Activated CD8-positive, alpha-beta T cell treated with anti-CD3 and anti-CD28 coated beads for 36 hours (primary cell): ENCODE measurements at places on chromosomes 7 and 10. TPM values are rescaled to one million over a fixed set of nuclear protein-coding genes. Genes with fewer than 3 reads are reported as not detected.

GRCh38 chr7:41916450-41916927 lies 213.6 kb upstream of the INHBA start:
- H3K4me3 ChIP-seq = no peak overlapping the region
- no peak for DNase-seq
- no peaks in the 10 kb centered on the region for H3K36me3 ChIP-seq
- H3K27ac ChIP-seq = no peak overlapping the region

- no peak overlapping the region for H3K4me3 ChIP-seq
- DNase-seq = no peak
- H3K27ac ChIP-seq = no peak overlapping the region
- H3K27me3 ChIP-seq = no peaks in the 10 kb centered on the region
- H3K4me1 ChIP-seq = peaks cover 18% of the 10 kb centered on the region
Measured at GRCh38 chr10:99996671-99997648, 12.8 kb downstream of the DNMBP start.

Gene ZNF273
- 11.9 TPM for total RNA-seq

DNA sequence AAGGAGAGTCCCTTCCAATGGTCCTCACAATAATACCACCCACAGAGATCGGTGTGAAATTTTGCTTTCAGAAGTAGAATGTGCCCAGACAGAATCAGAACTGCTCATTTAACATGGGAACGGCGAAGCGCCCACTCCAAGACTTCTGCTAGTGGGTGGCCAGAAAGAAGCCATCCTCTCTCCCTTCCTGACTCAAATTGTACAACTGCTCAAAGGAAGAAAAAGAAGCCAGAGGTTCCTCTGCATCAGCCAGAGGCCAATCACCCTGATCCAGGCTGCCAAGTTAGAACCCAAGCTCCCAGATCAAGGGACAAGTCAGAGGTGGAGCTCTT lies 23.3 kb downstream of the NUDCD3 start:
- DNase-seq = no peak
- H3K36me3 ChIP-seq = peaks cover 58% of the 10 kb centered on the region
- peaks cover 63% of the 10 kb centered on the region for H3K4me1 ChIP-seq
- H3K4me3 ChIP-seq = no peak overlapping the region

Gene AKR1B15
- not detected for total RNA-seq

Gene GHRHR
- total RNA-seq = not detected

GRCh38 chr10:26612151-26612915 lies 85.2 kb upstream of the PDSS1 start:
- no peaks in the 10 kb centered on the region for H3K4me1 ChIP-seq
- H3K36me3 ChIP-seq = no peaks in the 10 kb centered on the region
- no peak overlapping the region for H3K27ac ChIP-seq
- DNase-seq = no peak
- no peaks in the 10 kb centered on the region for H3K27me3 ChIP-seq

- no peaks in the 10 kb centered on the region for H3K36me3 ChIP-seq
- H3K4me1 ChIP-seq = peaks cover 4% of the 10 kb centered on the region
- no peak for DNase-seq
- H3K27me3 ChIP-seq = no peaks in the 10 kb centered on the region
- H3K27ac ChIP-seq = no peak overlapping the region
- no peak overlapping the region for H3K4me3 ChIP-seq
Measured at GRCh38 chr10:88159127-88159829, 295.9 kb downstream of the PTEN start.

Gene TMEM176A
- not detected for total RNA-seq

- peak overlapping the region; percentile 27 for H3K27ac ChIP-seq
- peaks cover 14% of the 10 kb centered on the region for H3K27me3 ChIP-seq
- H3K4me3 ChIP-seq = no peak overlapping the region
- peaks cover 6% of the 10 kb centered on the region for H3K4me1 ChIP-seq
- peak; percentile 86 for DNase-seq
Measured at GRCh38 chr10:89643812-89644690, 991 bp downstream of the PANK1 start.

DNA sequence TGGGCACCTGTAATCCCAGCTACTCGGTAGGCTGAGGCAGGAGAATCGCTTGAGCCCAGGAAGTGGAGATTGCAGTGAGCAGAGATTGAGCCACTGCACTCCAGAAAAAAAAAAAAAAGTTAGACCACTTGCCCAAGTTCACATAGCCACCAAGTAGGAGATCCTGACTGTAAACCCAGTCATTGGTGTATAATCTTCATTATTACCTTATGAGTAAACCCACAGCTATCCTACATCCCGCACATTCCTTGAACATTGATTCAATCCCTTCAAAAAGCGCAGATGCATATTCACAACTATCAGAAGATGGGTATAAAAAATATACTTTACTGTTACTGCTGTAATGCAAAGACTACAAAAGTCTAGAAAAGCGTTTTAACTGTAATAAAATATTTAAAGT lies 512.9 kb downstream of the SUGCT start:
- H3K27ac ChIP-seq = no peak overlapping the region
- H3K36me3 ChIP-seq = no peaks in the 10 kb centered on the region
- peaks cover 12% of the 10 kb centered on the region for H3K4me1 ChIP-seq
- peaks cover 2% of the 10 kb centered on the region for H3K27me3 ChIP-seq

GRCh38 chr10:29681676-29682448 lies 47.1 kb upstream of the SVIL start:
- H3K27me3 ChIP-seq = no peaks in the 10 kb centered on the region
- peaks cover 48% of the 10 kb centered on the region for H3K4me1 ChIP-seq

Gene PSMC2
- 137 TPM for total RNA-seq

- H3K27me3 ChIP-seq = no peaks in the 10 kb centered on the region
- H3K27ac ChIP-seq = no peak overlapping the region
- no peak overlapping the region for H3K4me3 ChIP-seq
- H3K36me3 ChIP-seq = peaks cover 2% of the 10 kb centered on the region
Measured at GRCh38 chr7:133298080-133298479, 45.2 kb downstream of the EXOC4 start.

Gene CDNF
- total RNA-seq = 1.8 TPM

DNA sequence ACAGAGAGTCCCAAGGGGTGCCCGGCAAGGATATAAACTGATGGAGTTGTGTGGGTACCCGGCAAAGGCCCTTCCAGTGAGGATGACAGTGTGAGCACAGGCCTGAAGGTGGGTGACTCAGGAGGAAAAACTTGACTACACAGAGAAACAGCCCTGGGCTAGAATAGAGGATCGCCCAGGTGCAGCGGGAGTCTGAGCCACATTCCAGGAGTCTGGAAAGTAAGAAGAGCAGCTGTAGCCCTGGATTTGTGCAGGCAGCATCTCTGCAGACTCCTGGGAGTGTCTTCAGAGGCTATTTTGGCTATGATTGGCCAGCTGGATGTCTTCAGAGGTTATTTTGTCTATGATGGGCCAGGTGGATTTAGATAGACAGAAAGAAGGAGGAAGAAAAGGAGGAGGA lies 367.6 kb upstream of the MKI67 start:
- no peaks in the 10 kb centered on the region for H3K27me3 ChIP-seq
- H3K27ac ChIP-seq = no peak overlapping the region
- no peak for DNase-seq
- H3K4me3 ChIP-seq = no peak overlapping the region

DNA sequence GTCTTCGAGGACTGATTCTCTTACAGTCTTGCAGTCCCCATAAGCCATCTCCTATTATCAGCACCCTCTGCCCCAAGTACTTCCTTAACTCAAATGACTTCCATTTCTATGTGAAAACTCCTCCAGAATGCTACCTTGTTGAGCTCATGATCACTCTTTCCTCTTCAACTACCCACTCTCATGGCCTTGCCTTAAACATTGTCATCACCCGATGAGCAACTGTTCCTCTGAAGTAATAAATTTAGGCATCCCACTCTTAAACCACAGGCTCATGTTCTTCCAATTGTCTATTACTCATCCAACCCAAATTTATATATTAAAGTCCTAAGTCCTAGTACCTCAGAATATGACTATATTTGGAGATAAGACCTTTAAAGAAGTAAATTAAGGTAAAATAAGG lies 152.9 kb downstream of the C1GALT1 start:
- H3K36me3 ChIP-seq = no peaks in the 10 kb centered on the region
- H3K27ac ChIP-seq = no peak overlapping the region
- no peak overlapping the region for H3K4me3 ChIP-seq

GRCh38 chr10:78672918-78673317 lies 395.8 kb upstream of the ZMIZ1 start:
- H3K27ac ChIP-seq = no peak overlapping the region
- no peak overlapping the region for H3K4me3 ChIP-seq
- H3K27me3 ChIP-seq = peaks cover 7% of the 10 kb centered on the region
- H3K4me1 ChIP-seq = no peaks in the 10 kb centered on the region
- no peaks in the 10 kb centered on the region for H3K36me3 ChIP-seq

Gene HABP2
- total RNA-seq = not detected

Gene UNCX
- total RNA-seq = not detected

DNA sequence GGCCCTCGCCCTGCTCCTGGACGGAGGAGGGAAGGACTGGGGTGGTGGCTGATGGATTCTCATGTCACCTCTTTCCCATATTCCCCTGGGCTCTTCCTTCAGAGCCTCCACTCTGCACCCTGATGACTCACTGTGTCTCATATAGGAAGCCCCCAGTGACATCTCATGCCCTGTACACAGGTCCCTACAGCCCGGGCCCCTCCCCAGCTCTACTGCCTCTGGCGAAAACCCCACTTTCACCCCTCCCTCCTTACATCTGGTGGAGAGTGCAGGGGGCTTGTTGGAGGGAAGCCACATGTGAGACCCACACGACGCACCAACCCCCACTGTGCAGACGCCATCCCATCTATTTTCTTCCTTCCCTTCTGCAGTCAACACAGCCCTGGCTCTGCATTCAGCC lies 72.8 kb upstream of the ZNF479 start:
- no peak overlapping the region for H3K27ac ChIP-seq
- no peaks in the 10 kb centered on the region for H3K4me1 ChIP-seq
- no peak for DNase-seq
- no peak overlapping the region for H3K4me3 ChIP-seq

- H3K4me1 ChIP-seq = no peaks in the 10 kb centered on the region
- no peak for DNase-seq
- no peak overlapping the region for H3K27ac ChIP-seq
- no peaks in the 10 kb centered on the region for H3K27me3 ChIP-seq
Measured at GRCh38 chr7:93843260-93843659, 47.3 kb downstream of the TFPI2 start.

DNA sequence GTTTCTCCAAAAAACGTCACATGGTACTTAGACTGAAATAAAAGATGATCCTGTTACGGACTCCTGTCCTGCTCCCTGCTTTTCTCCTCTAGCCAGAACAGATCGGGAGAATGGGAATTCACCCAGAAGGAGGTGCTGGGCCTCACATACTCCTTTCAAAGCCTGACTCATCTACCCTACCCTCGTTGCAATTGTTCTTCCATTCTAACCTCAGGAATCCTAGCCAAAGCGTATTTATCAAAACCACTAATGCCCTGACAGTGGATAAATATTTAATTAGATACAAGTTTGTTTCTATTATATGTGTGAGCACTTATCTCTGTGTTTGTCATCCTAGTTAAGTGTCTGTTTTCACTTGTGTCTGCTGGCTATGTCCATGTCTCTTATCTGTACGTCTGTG lies 21.7 kb downstream of the ZCWPW1 start:
- H3K4me3 ChIP-seq = no peak overlapping the region
- no peak overlapping the region for H3K27ac ChIP-seq
- no peaks in the 10 kb centered on the region for H3K36me3 ChIP-seq
- DNase-seq = no peak

Gene MMP21
- not detected for total RNA-seq

GRCh38 chr7:149625340-149625946 lies 127.8 kb upstream of the ZNF746 start:
- H3K4me1 ChIP-seq = peaks cover 35% of the 10 kb centered on the region
- peaks cover 19% of the 10 kb centered on the region for H3K36me3 ChIP-seq
- peak; percentile 76 for DNase-seq
- H3K27ac ChIP-seq = no peak overlapping the region
- H3K27me3 ChIP-seq = peaks cover 8% of the 10 kb centered on the region

GRCh38 chr7:23211589-23211988 lies 29.7 kb downstream of the NUP42 start:
- H3K4me3 ChIP-seq = no peak overlapping the region
- H3K4me1 ChIP-seq = no peaks in the 10 kb centered on the region

- H3K4me1 ChIP-seq = no peaks in the 10 kb centered on the region
- no peak overlapping the region for H3K4me3 ChIP-seq
- DNase-seq = no peak
- no peaks in the 10 kb centered on the region for H3K27me3 ChIP-seq
- no peak overlapping the region for H3K27ac ChIP-seq
- H3K36me3 ChIP-seq = no peaks in the 10 kb centered on the region
Measured at GRCh38 chr7:27110186-27111031, 7.9 kb upstream of the HOXA2 start.

GRCh38 chr10:4807761-4808507 lies 18.1 kb upstream of the AKR1E2 start:
- no peaks in the 10 kb centered on the region for H3K36me3 ChIP-seq
- H3K27me3 ChIP-seq = peaks cover 6% of the 10 kb centered on the region
- no peak overlapping the region for H3K4me3 ChIP-seq
- DNase-seq = no peak
- H3K4me1 ChIP-seq = no peaks in the 10 kb centered on the region

Gene BUD23
- total RNA-seq = 108 TPM

GRCh38 chr10:73244866-73245477 lies 2.1 kb downstream of the DNAJC9 start:
- no peaks in the 10 kb centered on the region for H3K27me3 ChIP-seq
- peaks cover 47% of the 10 kb centered on the region for H3K4me1 ChIP-seq
- peak overlapping the region; percentile 70 for H3K27ac ChIP-seq
- H3K4me3 ChIP-seq = peak overlapping the region; percentile 100
- DNase-seq = no peak

Gene LMOD2
- not detected for total RNA-seq

Gene ATOH7
- not detected for total RNA-seq

Gene PON3
- not detected for total RNA-seq

DNA sequence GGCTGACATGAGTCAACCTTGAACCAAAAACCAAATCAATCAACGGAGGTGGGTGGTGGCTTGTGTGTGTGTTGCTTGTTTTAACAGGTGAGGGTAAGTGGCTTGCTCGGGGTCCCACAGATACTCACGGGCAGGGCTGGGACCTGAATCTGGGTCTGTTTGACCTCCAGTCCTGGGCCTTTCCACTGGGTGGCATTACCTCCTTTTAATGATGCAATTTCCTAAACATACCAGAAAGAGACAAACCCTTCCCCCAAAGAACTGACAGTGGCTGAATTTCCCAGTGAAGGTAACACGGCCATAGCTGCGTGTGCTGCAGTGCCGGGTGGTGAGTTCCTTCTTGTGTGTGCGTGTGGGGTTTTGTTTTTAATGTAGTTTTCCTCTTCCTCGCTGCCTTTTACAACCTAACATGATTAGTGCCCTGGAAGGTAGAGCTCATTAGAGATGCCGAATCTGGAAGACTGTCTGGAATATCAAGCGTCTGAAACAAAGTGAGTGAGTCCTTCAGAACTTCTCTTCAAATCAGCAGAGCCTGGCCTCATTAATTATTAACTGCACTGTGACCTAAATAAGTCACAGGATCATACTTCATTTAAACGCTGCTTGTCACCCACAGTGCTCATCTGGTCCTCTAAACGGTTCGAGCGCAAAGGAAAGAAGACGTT lies 166.1 kb upstream of the TCERG1L start:
- H3K36me3 ChIP-seq = no peaks in the 10 kb centered on the region
- no peak overlapping the region for H3K4me3 ChIP-seq
- DNase-seq = no peak
- H3K27ac ChIP-seq = no peak overlapping the region
- no peaks in the 10 kb centered on the region for H3K4me1 ChIP-seq

- peaks cover 22% of the 10 kb centered on the region for H3K27me3 ChIP-seq
- H3K36me3 ChIP-seq = no peaks in the 10 kb centered on the region
- peak; percentile 12 for DNase-seq
Measured at GRCh38 chr7:112206991-112207592, 597 bp downstream of the ZNF277 start.

GRCh38 chr7:10940704-10941355 lies 32.8 kb upstream of the PHF14 start:
- no peak overlapping the region for H3K27ac ChIP-seq
- H3K4me1 ChIP-seq = peaks cover 25% of the 10 kb centered on the region
- peak; percentile 11 for DNase-seq
- no peaks in the 10 kb centered on the region for H3K27me3 ChIP-seq

GRCh38 chr10:35613597-35614226 lies 8.6 kb downstream of the GJD4 start:
- peaks cover 21% of the 10 kb centered on the region for H3K27me3 ChIP-seq
- no peaks in the 10 kb centered on the region for H3K36me3 ChIP-seq
- H3K4me1 ChIP-seq = no peaks in the 10 kb centered on the region
- no peak for DNase-seq

Gene MOGAT3
- not detected for total RNA-seq
